ENCODE measurements at places on chromosomes 1 and 21.

DNA sequence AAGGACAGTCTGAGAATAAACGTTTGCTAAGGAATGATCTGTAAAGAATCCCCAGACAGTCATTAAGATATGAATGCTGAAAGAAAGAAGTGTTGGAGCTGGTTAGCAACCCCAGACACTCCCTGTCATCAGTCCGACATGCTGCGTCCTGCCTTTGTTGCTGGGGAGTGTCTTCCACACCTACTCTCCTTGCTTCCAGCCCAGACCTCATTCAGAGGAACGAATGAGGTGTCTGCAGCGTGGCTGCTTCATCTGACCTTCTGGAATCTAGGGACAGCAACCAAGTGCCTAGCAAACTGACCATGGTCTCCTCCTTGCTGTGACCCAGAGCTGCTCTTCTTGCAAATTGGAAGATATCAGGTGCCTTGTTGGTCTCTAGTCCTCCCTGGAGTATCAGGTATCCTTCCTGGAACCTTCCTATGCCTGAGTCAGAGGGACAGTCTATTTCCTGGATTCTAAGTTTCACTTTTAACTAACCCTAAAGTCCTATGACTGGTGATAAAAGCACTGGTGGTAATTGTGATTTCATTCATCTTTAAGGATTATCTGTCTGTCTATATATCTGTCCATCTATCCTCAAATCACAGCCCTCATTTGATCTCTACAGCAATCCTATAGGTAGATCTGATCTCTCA is 45.3 kb downstream of the NFASC start:
- no peak for DNase-seq

DNA sequence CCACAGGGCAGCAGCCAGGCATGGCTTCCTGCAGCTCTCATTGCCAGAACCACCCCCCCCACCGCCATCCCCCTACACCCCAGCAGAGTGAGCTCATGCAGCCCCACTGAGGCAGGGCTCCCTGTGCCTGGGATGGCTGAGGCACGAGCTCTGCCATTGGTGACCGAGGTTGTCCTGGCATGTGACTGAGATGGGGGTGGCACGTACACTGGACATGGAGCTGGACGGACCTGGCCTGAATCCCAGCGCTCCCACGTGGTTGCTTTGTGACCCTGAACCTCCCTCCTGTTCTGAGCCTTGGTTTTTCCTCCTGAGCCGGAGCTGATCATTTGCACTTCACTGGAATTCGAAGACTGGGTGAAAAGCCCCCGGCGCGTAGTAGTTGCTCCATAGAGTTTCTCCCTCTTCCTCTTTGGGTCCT is 28.3 kb downstream of the ALPL start:
- DNase-seq = no peak

- DNase-seq = no peak
Observed at GRCh38 chr1:202892501-202892900, 3.6 kb upstream of the RABIF start.

DNA sequence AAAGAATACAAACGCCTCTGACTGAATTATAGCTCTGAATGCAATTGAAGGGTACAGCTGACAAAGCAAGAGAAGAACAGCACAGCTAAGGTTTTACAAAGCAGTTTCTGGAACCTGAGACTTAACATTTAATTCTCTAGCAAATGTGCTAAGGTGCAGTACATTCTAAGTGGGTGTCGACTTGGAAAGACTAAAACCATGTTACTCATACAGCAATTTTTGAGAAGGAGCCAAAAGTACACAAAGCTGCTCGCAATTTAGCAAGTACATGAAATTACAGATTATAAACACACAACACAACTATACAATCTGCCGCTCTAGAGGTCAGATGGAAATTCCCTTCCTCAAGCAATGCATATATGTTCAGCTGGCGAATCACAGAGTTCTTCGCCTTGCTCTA is 121.9 kb downstream of the TIAM1 start:
- peak; percentile 46 for DNase-seq

- DNase-seq = no peak
Observed at GRCh38 chr1:9448132-9449109, 90.8 kb upstream of the SLC25A33 start.

- no peak for DNase-seq
Observed at GRCh38 chr1:171611306-171611705, 10.7 kb upstream of the MYOCOS start.

DNA sequence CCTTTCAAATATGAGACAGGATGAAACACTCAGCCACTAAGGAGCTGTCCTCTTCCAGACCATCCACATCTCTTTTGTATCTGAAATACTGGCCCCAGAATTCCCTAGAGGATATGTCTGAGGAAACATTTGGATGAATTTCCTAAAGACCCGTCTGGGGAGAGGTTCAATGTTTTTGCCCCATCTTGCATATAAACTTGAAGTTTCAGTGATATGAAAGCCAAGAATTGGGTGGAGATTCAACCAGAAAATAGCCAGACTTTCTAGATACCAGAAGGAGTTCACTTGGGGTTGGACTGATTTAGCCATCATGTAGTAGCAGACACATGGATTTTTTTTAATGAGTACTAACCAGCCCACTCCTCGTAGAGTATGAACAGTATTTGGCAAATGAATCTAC is 182.0 kb downstream of the PLPP3 start:
- no peak for DNase-seq

All from NCI-H1436 (cell line).